ENCODE measurements at places on chromosomes 3 and 15. TPM values are rescaled to one million over a fixed set of nuclear protein-coding genes. Genes with fewer than 3 reads are reported as not detected.

DNA sequence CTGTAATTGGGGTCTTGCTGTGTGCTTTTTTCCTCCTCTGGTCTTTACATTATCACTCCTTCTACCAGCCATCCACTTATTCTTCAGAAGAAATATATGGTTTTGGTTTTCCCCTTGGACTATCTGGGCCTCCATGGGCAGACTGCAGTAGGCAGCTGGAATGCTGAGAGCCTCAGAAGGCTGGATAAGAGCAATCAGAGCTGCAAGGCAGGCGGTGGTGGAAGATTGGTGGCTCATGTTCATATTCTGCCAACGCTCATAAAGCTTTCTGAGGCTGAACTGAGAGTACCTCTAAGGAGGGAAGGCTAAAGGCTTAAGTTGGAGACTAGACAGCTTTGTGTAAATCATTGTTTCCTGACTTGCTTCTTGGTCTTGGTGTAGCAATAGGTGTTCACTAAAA is 5.7 kb upstream of the RPLP1 start:
- DNase-seq: no peak

DNA sequence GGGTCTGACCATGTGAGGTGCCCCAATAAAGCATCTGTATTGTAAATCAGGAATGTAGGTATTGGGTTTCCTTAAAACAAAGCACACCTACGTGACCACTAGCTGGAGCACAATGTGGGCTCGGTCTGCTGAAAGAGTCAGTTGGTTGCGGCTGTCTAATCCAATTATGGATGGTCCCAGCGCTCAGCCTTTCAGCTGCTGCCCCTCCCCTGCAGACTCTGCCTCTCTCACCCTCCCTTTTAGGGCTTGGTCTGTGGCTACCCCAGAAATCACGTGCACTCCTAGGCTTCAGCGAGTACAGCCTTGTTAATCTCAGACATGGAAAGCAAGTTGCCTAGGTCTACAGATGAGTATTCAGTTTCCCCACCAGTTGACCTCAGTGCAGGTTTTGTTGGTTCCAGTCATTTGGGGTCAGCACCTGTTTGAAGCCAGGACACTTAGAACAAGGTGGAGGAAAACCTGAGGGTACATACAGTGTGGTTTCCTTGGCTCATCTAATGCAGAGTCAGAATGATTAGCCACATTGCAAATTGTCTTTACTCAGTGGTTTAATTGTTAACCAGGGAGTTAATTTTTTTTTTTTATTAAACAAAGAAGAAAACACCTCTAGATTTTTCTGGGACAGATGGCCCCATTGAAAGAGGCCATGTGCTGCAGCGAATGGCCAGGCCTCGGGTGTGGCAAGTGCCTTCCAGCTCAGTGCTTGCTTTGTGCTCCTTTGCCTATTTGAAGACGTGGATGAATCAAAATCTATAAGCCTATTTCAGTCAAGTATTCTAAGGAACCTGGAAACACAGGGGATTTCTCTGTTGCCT is 137.7 kb downstream of the IGF1R start:
- no peak for DNase-seq

GRCh38 chr15:38662805-38663204 is 98.2 kb upstream of the RASGRP1 start:
- DNase-seq: no peak

The POLR2M gene
- total RNA-seq: 34.9 TPM

DNA sequence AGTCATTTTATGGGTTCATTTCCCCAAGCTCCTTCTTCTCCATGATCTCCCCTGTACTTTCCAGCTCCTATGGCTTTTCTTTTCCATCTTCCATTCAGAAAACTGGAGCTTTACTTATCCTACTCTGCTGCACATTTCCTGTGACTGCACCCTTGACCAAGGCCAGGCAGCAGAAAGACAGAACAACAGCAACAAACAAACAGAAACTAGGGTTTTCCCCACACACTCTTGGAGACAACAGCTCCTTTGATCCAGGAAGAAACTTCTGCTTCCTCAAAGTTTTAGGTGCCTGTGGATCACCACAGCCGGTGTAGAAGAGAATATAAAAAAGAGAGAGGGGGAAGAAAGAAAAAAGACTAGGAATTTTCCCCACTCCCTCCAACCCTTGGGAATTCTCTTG is 342.3 kb upstream of the CFAP20DC start:
- DNase-seq: no peak

The ADIPOQ gene
- 0.37 TPM for total RNA-seq

- peak; percentile 29 for DNase-seq
Measured at GRCh38 chr3:196311-197148, at the start of gene CHL1. Gene CHL1 (plus strand): TSS chr3:196763. CDS start chr3:319777, 123,014 bp downstream.

- no peak for DNase-seq
Measured at GRCh38 chr3:39080026-39080425, 27.4 kb downstream of the GORASP1 start.

The MOBP gene
- not detected for total RNA-seq

DNA sequence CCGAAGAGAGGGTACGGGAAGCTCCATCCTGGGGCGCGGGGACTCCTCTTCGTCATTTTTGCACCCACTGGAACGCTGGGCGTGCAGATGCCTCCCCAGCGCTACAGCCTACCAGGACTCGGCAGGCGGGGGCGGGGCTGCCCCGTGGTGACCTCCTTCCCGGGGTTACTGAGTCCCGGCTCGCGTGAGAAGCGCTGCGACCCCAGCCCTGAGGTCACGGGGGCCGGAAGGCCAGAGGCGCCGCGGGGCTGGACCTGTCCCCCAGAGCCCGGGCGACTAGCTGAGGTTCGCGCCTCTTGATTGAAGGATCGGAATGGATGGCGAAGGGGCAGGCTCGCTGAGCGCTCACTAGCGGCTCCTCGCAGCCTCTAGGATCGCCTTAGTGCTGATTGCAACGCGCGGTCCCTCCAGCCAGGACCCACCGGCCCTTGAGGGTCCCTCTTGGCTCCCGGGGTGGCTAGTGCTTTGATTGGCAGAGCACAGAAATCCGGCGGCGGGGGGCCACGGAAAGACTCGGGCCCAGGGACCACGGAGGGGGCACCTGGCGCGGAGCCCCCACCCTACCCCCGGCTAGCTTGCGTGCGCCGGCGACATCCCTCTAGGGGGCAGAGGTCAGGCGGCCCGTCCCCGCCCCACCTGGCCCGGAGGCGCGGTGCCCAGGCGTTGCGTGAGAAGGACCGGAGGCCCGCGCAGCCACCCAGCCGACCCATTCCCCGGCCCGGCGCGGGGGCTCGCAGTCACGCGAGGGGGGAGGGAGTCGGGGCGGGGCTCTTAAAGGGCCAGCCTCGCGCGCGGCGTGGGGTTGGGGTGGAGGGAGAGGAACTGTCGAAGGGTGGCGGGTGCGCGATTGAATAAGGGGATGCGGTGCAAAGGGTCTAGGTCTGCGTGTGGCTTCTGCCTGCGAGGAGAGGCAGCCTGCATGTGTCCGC is 781 bp upstream of the CYP1A1 start:
- DNase-seq: peak; percentile 21

DNA sequence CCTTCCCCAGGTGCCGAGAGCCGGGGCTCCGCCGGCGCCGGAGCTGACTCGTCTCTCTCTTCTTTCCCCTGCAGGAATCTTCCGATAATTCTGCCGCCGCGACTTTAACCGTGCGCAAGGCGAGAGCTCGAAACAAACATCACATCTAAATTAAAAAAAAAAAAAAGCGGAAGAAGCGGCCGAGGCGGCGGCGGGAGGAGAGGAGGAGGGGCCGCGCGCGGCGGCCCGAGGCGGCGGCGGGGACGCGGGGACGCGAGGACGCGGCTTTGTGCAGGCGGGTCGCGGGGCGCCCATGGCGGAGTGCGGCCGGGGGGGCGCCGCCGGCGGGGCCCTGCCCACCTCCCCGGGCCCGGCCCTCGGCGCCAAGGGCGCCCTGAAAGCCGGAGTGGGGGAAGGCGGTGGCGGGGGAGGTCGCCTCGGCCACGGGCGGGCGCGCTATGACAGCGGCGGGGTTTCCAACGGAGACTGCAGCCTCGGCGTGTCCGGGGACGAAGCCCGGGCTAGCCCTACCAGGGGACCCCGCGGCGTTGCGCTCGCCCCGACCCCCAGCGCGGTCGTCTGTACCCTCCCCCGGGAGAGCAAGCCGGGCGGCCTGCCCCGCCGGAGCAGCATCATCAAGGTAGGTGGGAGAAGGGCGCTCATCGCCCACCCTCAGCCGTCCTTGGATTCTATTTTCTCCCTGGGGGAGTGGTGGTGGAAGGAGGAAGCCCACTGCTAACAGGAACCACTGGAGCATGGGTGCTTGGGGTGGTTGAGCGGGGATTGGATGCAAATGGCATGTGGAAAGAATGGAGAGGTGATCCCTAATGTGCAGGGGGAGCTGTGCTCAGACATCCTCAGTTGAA is at the start of gene PLCL2:
Gene PLCL2, plus strand, starts transcription at position 208 of the 845 bp plus-strand sequence. Its CDS starts 85 bp downstream, at position 293.
- peak; percentile 78 for DNase-seq

- DNase-seq: peak; percentile 70
Measured at GRCh38 chr3:126465928-126466544, 9.7 kb downstream of the ZXDC start.

DNA sequence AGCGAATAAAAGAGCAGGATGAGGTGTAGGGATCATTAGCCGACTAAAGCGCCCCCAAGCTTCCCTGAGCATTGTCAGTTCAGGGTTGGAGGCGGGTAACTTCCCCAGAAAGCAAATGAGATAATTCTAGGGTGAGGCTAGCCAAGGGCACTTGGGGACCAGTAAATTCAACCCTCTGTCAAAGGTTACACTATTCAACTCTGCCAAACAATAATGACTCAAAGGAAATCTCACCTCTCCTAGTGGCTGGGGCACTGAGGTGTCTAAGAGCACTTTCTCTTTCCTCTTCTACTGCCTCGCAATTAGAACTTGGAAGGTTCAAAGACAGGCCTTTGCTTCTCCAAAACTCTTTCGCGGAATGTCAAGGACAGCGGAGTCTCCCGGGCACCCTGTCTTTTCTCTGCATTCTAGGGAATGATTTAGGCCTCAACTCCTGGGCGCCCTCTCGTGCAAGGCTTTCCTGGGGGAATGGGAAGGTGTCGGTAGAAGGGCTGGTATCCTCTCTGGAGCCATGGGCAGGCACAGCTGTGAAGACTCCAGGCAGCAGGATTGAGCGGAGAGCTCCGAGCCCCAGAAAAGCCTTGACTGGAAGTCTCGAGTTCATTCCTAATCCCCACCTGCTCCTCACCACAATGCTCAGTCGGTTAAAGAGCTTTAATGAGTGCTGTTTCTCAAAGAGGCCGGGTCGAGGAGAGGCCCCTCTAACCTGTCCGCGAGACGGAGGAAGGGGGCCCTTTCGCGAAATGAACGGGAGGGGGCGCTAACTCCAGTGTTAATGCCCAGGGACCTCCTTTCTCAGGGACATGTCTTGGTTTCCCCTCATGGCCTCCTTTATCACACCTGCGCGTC is 21.9 kb downstream of the ZIC4 start:
- no peak for DNase-seq

The DCBLD2 gene
- total RNA-seq: 7.3 TPM

The KLHL40 gene
- total RNA-seq: not detected

- no peak for DNase-seq
Measured at GRCh38 chr3:25820366-25820765, 30.5 kb downstream of the OXSM start.

The FAM98B gene
- 4.8 TPM for total RNA-seq

- peak; percentile 77 for DNase-seq
Measured at GRCh38 chr15:40274350-40275274, 8.3 kb downstream of the ANKRD63 start.

DNA sequence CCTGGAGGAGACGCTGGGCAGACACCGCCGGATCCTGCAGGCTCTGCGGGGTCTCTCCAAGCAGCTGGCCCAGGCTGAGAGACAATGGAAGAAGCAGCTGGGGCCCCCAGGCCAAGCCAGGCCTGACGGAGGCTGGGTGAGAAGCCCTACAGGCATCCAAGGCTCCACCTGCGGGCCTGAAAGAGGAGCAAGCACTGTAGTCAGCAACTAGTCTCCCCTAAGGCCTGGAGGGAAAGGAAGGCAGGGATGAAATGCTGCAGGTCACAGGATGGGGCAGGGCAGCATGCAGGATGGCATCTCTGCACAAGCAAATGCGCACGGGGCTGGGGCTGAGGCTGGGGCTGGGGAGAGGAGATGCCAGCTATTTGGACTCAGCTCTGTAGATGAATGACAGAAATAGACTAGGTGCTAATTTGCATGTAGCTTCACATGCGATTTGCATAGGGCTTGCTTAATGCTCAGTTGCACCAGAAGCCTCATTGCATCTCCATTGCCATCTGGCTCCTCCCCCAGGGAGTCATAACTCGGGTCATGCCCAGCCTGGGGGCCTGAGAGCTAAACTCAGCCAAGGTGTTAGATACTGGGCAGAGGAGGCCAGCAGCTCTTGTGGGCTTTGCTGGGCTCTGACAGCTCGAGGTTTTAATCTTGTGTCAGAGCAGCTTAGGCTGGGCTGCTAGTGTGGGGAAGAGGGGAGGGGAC is 5.2 kb upstream of the CPLX3 start:
- DNase-seq: no peak

DNA sequence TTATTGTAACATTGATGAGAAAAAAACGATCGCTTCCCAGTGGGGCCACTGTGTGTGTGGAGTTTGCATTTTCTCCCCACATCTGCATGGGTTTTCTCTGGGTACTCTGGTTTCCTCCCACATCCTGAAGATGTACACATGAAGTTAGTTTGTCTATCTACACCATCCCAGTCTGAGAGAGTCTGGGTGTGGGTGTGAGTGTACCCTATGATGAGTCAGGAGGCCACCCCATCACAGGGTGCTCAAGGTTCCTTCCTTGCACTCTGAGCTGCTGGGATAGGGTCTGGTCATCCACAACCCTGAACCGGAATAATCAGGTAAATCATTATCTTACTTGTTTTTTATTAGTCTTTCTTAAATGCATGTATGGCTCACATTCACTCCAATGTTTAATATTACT is 457.1 kb downstream of the NTRK3 start:
- DNase-seq: no peak

DNA sequence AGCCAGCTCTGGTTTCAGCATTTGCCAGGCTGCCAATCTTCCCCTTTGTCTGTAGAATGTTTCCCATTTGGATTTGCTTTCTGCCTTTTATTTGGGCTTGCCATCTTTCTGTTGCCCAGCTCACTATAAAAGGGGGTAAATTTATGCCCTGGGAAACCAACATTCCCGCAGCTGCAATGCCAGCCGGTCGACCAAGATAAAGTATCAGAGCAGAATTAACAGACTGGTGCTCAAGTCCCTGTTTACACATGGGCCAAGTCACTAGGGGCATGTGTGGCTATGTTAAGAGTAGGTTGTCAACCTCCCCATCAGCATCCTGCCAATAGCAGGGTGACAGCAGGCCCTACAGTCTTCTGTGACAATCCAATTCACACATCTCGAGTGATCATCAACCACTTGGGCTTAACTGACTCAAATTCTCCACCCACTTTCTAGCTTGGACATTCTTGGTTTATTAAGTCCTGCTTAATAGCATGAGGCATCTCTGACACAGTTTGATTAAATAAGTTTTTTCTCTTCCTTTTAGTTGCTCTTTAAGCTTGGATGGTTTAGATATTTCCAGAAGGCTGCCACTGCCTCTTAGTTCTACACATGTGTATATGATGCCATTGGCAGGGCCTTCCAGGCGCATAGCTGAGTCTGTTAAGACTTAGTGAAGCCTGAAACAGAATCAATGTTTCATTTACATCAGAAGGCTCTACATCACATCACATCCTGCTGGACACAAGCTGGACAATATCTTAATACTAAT is 24.1 kb upstream of the VEPH1 start:
- DNase-seq: no peak

GRCh38 chr3:67015702-67016484 is 17.8 kb downstream of the KBTBD8 start:
- DNase-seq: no peak

- DNase-seq: peak; percentile 29
Measured at GRCh38 chr3:125125821-125126245, 70.0 kb upstream of the HEG1 start.

Data from pancreas (tissue), 10 donors.